Smooth muscle cell of the brain vasculature (primary cell): ENCODE measurements at places on chromosomes 7 and 10.

DNA sequence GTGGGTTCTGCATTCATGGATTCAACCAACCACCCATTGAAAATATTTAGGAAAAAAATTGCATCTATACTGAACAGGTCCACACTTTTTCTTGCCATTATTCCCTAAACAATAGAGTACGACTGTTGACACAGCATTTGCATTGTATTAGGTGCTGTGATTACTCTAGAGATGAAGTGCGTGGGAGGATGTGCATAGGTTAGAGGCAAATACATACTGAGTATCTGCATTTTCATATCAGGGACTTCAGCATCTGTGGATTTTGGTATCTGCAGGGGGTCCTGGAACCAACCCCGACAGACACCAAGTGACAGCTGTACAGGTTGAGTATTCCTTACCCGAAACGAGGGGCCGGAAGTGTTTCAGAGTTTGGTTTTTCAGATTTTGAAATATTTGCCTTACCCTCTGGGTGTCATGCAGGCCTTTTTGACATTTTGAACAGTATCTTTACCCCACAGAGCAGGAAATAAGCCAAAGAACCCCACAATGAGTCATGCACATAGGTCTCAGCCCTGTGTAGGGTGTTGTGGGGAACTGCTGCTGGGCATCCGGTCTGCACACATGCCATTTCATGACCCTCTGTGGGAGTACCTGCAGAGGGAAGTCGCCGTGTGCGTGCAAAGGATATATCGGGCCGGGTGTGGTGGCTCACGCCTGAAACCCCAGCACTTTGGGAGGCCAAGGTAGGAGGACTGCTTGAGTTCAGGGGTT lies 14.5 kb downstream of the NUDT5 start:
- DNase-seq = no peak

- DNase-seq = no peak
These were observed 22.3 kb upstream of the TMEM72 start for GRCh38 chr10:44888886-44889285.

DNA sequence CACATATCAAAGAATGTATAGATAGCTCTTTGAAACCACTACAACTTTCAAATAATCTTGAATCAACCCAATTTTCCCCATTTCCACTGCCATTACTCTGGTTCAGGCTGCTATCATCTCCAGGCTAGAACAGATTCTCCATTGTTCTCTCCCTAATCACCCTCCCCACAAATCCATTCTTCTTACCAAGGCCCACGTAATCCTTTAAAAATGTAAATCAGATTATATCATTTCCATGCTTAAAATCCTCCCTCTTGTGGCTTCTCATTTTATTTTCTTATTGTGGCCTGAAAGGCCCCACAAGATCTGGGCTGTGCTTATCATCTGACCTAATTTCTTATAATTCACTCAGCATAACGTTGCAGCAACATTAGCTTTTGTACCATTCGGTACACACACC lies 3.0 kb upstream of the PON1 start:
- no peak for DNase-seq

DNA sequence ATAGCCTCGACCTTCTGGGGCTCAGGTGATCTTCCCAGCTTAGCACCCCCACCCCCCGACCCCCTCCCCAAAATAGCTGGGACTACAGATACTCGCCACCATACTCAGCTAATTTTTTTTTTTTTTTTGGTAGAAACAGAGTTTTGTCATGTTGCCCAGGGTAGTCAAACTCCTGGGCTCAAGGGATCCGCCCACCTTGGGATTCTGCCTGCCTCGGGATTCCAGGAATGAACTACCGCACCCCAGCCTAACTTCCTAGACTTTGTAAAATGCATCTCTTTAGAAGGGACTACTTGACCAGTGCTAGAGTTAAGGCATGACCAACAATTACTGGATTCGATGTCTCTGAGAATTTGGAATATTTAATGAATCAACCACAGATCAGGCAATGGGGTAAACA lies 85.9 kb downstream of the MDFIC start:
- no peak for DNase-seq

GRCh38 chr7:133625046-133625445 lies 372.2 kb downstream of the EXOC4 start:
- DNase-seq = no peak

- DNase-seq = no peak
These were observed 2.6 kb upstream of the TBX20 start for GRCh38 chr7:35256256-35257175.

DNA sequence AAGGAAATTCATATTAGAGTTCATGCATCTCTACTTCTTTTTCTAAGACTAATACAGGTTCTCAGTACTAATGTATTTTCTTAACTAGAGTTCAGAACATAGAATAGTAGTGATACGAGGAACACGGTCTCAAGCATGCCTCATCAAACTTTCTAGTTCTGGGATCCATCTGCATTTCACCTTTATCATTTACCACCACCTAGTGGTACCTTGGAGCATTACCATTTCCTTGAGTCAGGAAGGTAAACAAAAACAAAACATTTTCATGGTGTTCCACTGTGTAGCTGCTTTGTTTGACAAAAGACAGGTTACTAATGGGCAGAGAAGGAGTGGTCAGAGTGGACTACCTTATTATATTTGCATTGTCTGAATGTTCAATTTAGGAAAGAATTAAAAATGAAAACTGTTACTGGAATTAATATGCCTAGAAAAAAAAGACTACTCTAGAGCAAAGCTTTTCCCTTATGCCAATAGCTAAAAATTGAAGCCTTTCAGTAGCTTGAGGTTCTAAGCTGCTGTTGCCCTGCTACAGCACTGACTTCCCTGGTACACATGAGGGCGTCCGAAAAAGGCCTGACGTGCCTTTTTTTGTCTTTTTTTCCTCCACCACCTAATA lies 44.5 kb downstream of the STARD3NL start:
- no peak for DNase-seq

DNA sequence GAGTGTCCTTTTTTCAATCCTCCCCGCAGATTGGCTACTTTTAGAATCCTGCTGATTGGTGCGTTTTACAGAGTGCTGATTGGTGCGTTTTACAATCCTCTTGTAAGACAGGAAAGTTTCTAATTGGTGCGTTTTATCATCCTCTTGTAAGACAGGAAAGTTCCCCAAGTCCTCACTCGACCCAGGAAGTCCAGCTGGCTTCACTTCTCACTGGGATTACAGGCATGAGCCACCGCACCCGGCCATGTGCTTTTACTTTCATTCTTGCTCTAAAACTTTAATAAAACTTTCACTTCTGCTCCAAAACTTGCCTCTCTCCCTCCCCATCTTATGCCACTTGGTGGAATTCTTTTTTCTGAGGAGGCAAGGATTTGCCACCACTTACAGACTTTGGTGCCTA lies 17.0 kb upstream of the WAPL start:
- DNase-seq = no peak

GRCh38 chr10:51607463-51607835 lies 91.9 kb downstream of the CSTF2T start:
- no peak for DNase-seq

DNA sequence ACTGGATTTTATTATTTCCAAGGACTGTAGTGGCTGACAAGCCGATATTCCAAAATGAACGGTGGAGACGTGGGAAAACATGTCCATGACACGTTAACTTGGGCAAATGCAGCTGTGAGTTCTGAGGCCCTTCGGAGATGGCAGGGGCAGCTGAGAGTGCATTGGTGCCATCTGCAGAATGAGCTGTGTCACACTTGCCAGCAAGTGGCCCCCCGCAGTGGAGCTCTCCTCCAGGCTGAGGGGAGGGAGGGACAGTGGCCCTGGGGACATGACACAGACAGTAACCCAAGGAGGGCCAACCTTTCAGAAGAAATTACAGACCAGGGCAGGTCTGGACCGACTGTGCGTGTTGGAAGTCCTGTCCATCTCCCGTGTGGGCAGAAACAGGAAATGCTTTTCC lies 139.4 kb downstream of the SVIL start:
- DNase-seq = no peak

DNA sequence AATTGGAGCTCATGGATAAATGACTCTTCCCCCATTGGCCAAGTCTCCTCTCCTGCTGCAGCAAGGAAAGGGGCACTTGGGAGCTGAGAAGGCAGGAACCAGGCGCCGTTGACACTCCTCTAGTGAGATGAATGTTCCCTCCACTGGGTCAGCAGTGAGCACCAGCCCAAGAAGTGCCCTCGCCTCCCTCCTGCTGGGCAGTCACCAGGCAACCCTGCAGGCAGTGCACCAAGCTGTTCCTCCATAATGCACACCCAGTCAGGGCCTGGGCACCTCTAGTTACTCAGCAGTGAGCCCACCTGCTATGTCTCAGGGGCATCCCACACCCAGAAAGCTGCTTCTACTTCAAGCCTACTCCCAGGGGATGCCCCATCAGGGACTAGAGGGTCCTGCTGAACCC lies 84.3 kb downstream of the KCNMA1 start:
- no peak for DNase-seq

GRCh38 chr7:41065663-41066062 lies 637.2 kb downstream of the INHBA start:
- no peak for DNase-seq

GRCh38 chr7:6886198-6886597 lies 60.1 kb upstream of the CCZ1B start:
- no peak for DNase-seq

- no peak for DNase-seq
These were observed 155.2 kb downstream of the PRKAG2 start for GRCh38 chr7:151721694-151722093.

DNA sequence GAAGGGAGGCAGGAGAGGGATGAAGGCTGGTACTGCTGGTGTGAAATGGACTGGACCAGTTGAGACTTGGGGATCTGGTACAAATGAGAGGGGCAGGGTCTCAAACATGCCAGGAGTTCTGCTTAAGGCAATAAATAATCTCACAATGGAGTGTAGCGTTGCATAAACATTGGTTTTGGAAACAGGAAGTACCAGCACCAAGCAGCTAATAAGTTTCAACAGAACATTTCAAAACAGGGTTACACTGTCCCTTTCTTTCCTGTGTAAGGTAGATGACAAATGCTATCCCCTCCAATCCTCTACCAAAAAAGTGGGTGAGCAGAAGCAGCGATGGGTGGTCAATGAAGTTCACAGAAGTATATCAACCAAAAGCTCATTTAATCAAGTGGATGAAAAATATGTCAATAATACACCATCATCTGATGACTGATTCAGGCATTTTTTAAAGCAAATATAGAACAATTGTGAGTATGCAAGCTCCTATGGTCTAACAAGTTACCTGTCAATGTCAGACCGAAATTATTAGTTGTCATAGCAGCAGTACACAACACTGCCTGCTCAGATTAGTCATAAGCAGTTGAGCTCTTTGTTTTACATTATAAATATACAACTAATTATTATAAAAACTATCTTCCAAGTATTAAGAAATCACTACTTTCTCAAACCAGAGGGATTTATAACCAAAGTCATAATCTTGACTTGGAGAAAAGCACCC lies 220.0 kb downstream of the FAM107B start:
- no peak for DNase-seq

GRCh38 chr10:121753726-121754476 lies 155.7 kb upstream of the FGFR2 start:
- DNase-seq = peak; percentile 15

- no peak for DNase-seq
These were observed 110.1 kb downstream of the TNS3 start for GRCh38 chr7:47471831-47472230.

- no peak for DNase-seq
These were observed 19.7 kb downstream of the AHR start for GRCh38 chr7:17318146-17318545.

DNA sequence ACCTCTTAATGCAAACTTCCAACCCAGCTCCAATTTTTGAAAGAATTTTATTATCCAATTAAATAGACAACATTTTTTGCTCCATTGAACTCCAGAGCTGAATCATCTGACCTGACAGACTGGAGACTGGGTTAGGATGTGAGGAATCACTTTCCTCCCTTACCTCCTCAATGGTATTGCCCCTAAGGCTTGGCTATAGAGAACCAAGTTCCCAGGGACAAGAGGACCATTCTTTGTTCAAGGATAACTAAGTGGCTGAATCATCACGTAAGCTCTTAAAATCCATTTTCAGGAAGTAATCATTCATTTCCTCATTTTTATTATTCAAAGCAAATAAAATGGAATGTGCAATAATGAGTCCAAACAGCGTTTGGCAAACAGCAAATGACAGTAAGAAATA lies 335.1 kb downstream of the GATA3 start:
- no peak for DNase-seq

GRCh38 chr7:158060216-158060615 lies 527.4 kb downstream of the PTPRN2 start:
- DNase-seq = no peak

- DNase-seq = no peak
These were observed 569 bp downstream of the CAV1 start for GRCh38 chr7:116525298-116525912.

GRCh38 chr10:114638821-114639625 lies 19.1 kb downstream of the ABLIM1 start:
- no peak for DNase-seq

- no peak for DNase-seq
These were observed 47.9 kb upstream of the SLC35B4 start for GRCh38 chr7:134364619-134365037.

DNA sequence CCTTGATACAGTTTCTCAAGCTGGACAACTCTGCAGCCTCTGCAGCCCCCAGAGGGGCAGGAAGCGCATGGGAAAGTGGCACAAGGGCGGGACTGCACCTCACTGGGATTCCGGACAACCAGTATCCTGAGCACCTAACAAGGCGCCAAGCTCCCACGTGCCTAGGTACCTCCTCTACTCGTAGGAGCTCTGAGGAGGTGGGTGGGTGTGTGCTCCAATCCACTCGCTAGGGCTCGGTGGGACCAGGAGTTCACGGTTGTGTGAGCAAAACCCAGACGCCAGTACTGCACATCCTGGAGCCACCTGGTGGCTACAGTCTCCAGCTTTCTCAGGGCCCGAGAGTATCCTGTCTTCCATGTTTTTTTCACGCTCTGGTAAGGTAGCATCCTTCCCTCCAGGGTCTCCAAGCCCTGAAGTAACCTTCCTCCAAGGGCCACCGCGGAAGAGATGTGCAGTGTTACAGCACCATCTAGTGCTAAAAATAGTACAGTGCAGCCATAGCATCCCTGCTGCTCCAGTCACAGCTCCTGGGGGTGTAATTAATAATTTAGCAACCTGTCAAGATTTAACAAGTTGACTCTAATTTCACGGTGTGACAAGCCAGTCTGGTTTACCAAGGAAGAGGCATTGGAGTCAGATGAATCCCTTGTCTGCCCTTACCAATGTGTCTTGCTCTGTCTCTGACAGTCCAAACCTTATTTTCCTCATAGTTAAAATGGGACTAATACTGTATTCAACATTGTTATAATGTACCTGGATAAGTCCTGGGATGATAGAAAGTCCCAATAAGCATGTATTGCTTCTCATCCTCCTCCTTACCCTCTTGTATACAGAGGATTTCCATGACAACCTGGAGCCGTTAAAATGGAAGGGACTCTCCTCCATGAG lies 70.4 kb downstream of the HERPUD2 start:
- DNase-seq = no peak

DNA sequence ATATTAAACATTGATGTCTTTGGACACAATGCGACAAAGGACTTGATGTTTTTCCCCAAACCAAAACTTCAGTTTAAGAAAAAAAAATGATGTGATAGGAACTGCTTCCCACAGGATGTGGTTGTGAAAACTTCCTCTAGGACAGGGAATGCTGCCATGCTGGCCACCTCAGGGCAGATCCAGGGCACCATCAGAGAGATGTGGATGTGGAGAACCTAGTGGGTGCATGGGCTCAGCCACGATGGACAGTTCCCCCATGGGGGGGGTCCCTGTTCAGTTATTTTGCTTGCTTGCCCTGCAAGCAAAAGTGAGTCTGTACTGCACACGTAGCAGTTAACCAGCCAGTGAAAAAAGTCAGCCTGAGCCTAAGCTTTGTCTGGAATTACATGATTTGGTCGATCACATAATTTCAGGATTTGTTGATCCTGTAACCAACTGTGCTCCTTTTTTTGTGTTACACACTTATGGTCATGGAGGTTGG lies 36.3 kb downstream of the LAMB4 start:
- DNase-seq = no peak

GRCh38 chr7:41817386-41817785 lies 114.5 kb upstream of the INHBA start:
- DNase-seq = no peak
